CD4-positive, alpha-beta T cell (primary cell): ENCODE measurements at places on chromosomes 12 and 14.

- DNase-seq = no peak
Observed at GRCh38 chr14:103736546-103737431, 21.2 kb downstream of the ZFYVE21 start.

DNA sequence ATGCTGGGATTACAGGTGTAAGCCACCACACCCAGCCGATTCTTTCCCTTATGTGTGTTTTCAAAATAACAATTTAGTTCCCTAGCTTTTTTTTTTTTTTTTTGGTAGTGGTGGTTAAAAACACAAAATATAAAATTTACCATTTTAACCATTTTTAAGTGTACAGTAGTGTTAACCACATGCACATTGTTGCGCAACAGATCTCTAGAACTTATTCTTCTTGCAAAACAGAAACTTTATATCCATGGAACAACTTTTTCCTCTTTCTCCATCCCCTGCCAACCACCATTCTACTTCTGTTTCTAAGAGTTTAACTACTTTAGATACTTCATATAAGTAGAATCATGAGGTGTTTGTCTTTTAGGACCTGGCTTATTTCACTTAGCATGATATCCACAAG is 1.1 kb upstream of the NDUFA12 start:
- DNase-seq = no peak

- no peak for DNase-seq
Observed at GRCh38 chr12:1481326-1481725, 113.1 kb downstream of the FBXL14 start.

- DNase-seq = peak; percentile 87
Observed at GRCh38 chr12:49336645-49337584, at the start of gene C1QL4. Gene C1QL4, minus strand, starts transcription at chr12:49337188. Its CDS starts 711 bp downstream, at chr12:49336477.

GRCh38 chr12:122505419-122506051 is 4.8 kb upstream of the ZCCHC8 start:
- DNase-seq = no peak

DNA sequence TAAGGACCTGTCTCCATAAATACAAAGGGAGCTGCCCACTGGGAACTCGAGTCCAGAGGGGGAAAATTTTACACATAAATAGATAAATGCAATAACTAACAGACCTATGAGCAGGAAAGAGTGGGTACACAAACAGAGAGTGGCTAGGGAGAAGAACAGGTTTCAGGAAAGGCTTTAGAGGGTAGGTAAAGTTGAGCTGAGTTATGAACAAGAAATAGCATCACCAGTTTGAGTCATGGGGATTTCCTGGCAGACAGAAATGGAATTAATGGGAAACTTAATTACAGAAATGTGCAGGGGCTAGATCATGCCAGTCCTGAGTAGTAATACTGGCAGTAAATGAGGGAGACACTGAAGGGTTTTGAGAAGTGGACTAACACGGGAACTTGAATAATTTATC is 58.0 kb upstream of the CCDC175 start:
- no peak for DNase-seq

DNA sequence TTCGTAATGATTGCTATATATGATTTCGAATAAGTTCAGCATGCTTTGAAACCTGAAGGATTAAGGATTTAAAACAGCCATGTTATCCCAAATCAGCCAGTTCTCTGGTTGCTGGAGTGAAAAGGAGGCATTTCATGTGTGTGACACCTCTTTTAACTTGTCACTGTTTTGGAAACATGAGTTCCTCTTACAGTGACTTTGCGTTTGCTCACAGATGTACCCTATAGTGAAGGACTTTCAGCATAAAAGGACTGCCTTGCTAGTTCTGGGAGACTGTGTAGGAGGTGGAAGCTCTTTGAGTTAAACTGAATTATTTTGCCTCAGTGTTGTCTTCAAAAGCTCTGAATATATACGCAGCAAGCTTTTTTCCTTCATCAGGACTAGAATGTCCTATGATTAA is 7.6 kb downstream of the RNASE11 start:
- no peak for DNase-seq

DNA sequence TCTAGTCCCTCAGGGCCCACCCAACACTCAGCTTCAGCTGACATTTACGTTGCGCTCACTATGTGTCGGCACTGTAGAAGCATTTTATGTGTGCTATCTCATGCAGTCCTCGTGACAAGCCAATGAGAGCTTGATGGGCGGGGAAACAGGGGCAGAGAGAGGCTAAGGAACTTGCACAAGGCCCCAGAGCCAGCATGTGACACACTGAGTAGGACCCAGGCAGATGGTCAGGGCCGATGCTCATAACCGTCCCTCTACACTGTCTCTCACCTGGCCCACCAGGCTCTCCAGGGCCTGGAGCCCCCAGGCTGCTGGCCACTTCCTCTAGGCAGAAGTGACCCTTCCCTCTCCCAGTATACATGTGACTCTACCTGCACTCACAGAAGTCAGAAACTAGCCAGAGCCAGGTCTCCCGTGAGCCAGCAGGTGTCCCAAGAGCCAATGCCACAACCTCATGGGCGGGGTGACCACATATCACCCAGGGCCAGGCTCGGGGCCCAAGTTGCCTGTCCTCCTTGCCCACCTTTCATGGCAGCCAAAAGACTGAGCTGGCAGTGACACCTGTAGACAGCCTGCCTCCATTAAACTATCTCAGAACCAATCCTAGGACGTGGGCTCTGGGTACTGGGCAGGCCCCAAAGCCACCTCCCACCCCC is 38.3 kb downstream of the TTC7B start:
- DNase-seq = no peak

DNA sequence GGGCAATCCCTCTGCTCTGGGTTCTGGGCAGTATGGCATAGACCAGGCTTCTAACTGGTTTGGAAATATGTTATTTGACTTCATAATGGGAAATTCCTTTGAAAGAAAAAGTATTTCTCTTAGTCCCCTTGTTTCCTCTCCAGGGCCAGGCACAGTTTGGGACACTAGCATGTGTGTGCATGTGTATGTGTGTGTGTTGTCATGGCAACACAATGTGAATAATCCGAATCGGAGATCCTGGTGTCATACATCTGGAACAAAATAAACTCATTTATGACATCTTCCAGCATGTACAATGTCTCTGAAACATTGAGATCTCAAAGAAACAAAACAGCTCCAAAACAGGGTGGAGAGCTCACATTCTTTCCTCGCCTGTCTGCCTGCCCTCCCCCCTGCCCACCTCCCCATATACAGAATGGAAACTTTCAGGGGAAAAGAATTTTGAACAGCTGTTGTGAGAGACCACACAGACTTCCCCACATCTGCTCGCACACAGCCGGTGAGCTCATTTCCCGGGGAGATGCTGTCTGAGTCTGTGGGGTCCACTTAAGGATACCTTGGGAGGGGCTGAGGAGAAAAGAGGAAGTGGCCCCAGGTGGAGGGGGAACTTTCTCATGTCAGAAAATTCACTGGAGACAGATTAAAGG is 55.5 kb upstream of the PARP11 start:
- DNase-seq = no peak

GRCh38 chr14:101877766-101878165 is 86.6 kb upstream of the DYNC1H1 start:
- no peak for DNase-seq

- DNase-seq = no peak
Observed at GRCh38 chr14:53093206-53093605, 59.9 kb downstream of the DDHD1 start.

GRCh38 chr14:72792051-72792788 is 101.7 kb downstream of the DPF3 start:
- no peak for DNase-seq

DNA sequence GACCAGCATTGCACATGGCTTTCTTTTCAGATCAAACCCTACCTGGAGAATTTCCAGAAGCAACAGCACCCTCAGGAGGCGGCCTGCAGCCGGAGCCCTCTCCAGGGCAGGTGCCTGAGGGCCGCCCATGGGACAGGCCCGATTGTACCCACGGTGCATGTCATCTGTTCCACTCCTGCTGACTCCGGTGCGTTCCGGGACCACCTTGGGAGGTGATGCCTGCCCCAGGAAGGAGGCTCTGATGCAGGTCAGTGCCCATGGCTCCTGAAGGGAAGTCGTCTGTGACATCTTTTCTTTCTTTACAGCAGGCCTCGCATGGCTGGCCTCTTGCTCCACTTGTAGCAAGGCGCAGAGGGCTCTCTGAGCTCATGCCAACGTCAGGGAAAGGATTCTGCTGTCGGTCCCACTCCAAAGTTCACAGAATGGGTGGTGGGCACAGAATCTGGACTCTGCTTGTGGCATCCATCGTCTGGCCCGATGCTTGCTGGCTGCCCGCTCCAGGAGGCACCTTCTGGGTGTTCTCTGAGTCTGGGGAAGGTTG is 160.7 kb upstream of the RTL1 start:
- no peak for DNase-seq

DNA sequence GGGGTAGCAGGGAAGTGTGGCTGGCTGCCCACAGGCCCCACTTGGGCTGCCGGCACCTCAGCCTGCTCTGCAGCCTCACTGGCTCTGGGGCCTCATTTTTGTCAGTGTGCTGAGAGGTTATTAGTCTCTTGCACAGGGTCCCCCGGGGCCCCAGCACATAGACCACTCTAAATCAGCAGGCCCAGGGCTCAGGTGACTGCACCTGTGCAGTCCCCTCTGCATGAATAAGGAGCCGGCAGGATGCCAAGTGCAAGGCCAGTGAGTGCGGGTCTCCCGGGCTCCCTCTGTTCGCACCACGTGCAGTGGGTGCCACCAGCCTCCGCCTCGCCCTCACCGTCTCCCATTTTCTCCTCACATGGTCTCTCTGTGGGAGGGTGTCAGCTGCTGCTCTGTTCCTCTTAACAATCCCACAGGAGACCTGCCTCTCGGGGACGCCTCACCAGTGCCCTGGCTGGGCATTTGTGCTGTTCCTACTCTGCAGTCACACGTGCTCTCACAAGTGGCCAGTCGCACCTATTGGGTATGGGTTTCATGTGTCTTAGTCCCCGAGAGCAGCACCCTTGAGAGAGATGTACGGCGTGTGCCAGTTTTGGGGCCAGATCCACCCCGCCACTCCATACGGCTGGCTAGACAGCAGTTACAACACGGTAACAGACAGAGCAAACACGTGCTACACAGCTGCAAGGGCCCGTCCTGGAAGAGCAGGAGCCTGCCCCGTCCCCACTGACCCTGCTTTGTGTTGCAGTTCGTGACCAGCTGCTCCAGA is 40.4 kb downstream of the MMAB start:
- DNase-seq = no peak

DNA sequence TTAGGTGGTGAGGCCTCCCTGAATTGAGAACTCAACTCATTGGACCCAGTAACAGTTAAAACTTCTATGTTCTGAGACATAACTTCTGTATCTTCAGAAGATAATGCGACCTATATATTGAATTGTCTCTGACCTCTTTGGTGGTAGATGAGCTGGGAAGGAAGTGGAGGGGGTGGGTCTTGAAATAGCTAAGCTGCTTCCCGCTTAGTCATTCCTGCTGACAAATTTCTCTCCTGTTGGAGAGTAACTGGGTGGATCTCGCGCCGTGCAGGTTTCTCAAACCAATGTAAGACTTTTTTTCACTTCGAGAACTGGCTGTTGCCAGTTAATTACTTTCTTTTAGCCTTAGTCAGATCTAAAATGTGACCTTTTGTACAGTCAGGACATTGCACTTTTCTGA is 100.8 kb downstream of the PPHLN1 start:
- no peak for DNase-seq

DNA sequence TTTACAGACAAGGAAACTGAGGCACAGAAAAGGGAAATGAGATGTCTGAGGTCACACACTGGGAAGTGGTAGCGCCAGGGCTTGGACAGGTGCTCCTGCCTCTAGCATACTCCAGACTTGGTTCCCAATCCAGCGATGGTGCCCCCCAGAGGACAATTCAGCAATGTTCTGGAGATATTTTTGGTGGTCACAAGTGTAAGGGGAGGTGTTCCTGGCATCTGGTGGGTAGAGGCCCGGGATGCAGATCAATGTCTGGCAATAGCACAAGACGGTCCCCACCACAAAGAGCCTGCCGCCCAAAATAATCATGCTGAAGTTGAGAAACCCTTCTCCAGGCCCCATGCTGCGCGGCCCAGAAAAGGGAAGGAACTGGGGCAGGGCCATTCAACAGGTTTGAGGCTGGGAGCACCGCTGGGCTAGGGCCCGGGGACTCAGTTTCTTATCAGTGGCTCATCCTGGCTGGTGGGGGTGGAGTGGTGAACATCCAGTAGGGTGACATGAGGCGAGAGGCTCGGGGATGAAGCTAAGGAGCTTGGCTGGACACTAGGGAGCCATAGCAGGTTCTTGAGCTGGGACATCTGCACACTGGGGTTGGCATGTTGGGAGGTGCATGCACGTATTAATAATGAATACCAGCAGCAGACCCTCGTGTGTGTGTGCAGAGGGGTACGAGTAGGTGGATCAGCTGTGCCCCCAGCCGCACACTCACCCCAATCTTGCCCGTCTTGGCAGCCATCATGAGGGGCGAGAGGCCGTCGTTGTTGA is 35.1 kb downstream of the TRPV4 start:
- no peak for DNase-seq

DNA sequence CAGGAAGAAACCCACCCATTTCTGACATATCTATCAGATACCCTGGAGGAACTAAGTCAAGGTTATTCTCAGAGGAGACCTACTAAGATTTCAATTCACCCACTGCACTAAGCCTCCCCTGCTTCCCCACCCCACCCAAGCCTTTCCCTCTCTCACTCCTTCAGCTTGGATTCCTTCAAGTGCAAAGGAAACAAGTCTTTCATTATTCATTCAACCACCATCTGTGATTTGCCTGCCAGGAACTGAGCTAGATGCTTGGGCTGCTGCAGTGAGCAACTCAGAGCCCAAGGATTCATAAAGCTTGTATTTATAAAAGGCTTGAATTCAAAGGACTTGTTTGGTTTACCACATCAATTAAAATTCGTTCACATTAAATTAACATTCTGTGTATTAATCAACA is 161.3 kb downstream of the GXYLT1 start:
- no peak for DNase-seq

- no peak for DNase-seq
Observed at GRCh38 chr12:125687820-125688219, 622.6 kb downstream of the AACS start.

GRCh38 chr12:50234347-50234746 is 49.0 kb downstream of the LIMA1 start:
- no peak for DNase-seq

DNA sequence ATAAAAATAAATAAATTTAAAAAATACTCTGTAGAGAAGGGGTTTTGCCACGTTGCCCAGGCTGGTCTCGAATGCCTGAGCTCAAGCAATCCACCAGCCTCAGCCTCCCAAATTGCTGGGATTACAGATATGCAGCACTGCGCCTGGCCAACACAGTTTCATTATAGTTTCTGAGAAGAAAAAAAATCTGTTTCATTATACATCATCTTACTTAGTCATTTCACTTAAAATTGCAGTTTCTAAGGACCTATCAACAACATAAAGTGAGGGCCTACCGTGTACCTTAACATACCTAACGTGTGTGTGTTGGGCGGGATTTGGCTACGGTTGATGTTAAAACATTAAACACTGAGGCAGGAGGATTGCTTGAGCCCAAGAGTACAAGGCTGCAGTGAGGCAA is 28.3 kb downstream of the P2RX2 start:
- no peak for DNase-seq

- DNase-seq = no peak
Observed at GRCh38 chr12:103947871-103948555, 17.7 kb upstream of the TDG start.

- DNase-seq = no peak
Observed at GRCh38 chr14:56304456-56304855, 186.2 kb downstream of the PELI2 start.

- DNase-seq = no peak
Observed at GRCh38 chr12:32669584-32669983, 9.5 kb upstream of the DNM1L start.
